Vagina (tissue), 2 donors: ENCODE measurements at places on chromosomes 4 and X. TPM values are rescaled to one million over a fixed set of nuclear protein-coding genes. Genes with fewer than 3 reads are reported as not detected.

FAM9B gene
- not detected for total RNA-seq

PDCL2 gene
- not detected for total RNA-seq

DCAF8L2 gene
- not detected for total RNA-seq

CPZ gene
- total RNA-seq, result 26.3 TPM

RBMXL3 gene
- total RNA-seq, result not detected

DNA sequence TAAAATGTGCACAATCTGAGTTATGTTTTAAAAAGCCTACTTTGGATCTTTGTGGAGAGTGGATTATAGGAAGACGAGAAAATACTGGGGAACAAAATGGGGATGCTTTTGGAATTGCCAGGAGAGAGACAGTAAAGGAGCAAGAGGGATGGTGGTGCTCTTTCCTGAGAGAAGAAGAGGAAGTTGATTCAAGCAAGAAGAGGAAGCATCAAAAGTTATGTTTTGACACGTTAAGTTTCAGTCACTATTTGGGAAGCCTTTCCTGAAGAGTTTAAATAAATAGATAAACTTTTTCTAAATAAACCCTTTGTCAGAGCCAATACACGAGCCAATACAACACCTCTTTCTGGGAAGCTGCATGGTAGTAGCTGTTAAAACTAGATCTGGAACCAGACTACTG lies 394.1 kb downstream of the GALNTL6 start:
- no peak overlapping the region for H3K27ac ChIP-seq
- no peak overlapping the region for H3K4me3 ChIP-seq
- no peaks in the 10 kb centered on the region for H3K27me3 ChIP-seq
- DNase-seq, result no peak
- H3K4me1 ChIP-seq, result no peaks in the 10 kb centered on the region

DNA sequence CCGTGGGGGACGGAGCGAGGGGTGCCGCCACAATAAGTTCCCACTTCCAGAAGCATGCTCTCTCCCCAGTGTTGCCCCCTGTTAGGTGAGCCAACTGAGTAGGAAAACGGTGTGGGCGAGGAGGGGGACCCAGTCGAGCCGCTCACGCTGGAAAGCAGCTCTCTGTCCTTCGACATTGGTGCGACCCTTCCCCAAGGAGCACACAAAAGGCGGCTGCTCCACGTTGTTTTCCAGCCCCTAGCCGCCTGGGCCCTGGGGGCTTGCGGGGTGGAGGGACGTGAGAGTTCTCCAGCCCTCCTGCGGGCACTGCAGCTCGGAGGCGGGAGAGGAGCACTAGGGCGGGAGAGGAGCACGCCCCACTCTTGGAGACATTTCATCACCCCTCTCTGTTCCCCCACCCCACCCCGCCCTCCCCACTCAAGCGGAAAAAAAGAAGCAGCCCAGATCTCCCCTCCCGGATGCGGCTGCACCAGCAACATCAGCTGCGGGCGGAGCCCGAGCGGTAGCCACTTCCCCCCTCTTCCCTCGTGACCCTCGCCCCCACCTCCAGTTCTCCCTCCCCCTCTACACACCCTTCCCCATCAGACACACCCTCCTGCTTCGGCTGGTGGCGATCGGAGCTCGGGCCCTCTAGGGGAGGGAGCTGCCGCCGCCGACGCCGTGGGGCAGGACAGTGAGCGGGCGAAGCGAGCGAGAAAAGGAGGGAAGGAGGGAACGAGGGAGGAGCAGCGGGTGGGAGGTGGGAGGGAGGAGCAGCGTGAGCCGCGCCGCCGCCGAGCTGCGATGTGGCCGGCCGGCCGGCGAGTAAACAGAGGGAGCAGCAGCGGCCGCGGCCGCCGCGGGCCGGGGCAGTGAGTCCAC lies at the start of gene DOCK11:
Gene DOCK11 (plus strand): TSS at position 755 of the 861 bp plus-strand sequence. CDS start 157 bp downstream, outside the sequence.
- H3K27ac ChIP-seq, result peak within 1 kb of the TSS; percentile 89
- no peaks in the 10 kb centered on the region for H3K36me3 ChIP-seq
- H3K27me3 ChIP-seq, result no peaks in the 10 kb centered on the region
- peak; percentile 92 for DNase-seq
- H3K4me3 ChIP-seq, result peak within 1 kb of the TSS; percentile 66
- no peaks in the 10 kb centered on the region for H3K4me1 ChIP-seq

- H3K4me1 ChIP-seq, result no peaks in the 10 kb centered on the region
- no peak overlapping the region for H3K4me3 ChIP-seq
- DNase-seq, result no peak
These were observed 97.3 kb downstream of the UGT2B28 start for GRCh38 chr4:69377562-69377961.

DNA sequence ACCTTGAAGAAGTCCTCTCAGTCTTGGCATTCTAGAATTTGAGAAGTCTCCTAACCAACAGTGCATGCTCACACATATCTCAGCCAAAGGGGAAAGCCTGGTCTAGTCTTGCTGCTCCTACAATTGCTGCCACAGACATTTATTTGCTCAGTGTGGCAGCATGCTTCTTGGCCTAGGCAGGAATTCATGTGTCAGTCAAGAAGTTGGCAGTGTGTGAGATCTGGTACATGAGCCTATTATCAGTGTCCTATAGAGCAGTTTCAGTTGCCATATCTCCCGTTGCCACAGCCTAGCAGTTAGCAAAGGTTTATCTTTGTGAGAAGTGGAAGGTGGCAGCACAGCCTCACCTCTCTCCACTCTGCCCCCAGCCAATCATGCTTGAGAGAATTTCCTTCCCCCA lies 176.9 kb upstream of the ARHGEF9 start:
- H3K27ac ChIP-seq, result no peak overlapping the region
- H3K36me3 ChIP-seq, result no peaks in the 10 kb centered on the region
- H3K27me3 ChIP-seq, result no peaks in the 10 kb centered on the region

DNA sequence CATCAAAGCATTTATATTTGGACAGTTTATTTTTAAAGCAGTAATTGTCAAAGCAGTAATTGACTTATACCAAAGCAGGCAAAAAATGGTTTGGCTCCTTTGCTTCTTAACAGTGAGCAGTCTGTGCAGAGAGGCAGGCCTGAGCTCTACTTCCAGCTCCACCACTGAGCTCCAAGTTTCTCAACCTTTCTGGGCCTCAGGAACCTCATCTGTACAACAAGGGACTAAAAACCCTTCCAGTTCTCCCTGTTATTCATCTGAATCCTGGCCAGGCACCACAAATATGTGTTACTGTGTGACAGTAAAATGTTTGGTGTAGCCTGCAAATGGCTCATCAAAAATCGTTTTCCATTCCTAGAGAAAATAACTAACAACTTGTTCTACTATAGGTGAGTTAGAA lies 88.7 kb upstream of the TTC29 start:
- H3K27ac ChIP-seq, result no peak overlapping the region
- no peaks in the 10 kb centered on the region for H3K36me3 ChIP-seq
- H3K4me3 ChIP-seq, result no peak overlapping the region

DNA sequence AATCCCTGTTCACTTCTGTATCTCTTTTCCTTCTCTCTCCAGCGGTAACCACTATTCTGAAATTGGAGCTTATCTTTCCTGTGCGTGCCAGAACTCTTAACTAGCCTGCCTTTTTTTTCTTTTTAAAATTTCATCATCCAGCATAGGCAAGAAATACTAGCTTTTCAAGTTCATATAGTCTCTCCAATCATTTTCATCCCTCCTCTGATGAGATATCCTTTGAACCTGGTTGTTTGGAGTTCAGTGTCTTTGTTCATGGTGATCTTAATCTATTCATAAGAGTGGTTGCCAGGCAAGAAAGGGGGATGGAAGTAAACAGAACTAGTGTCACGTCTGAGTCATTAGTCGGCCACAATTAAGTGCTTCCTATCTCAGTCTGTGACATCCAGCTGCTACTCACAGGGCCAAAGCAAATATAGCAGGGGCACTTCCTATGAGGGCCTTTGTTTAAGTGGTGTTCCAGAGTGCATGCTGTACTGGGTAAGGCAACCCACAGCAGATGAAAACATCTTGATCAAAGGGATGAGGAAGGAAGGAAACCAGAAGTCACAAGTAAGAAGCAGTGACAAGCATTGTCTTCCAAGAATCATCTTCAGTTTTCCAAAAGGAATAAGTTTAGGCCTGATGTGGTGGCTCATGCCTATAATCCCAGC lies 56.4 kb upstream of the XIAP start:
- peaks cover 4% of the 10 kb centered on the region for H3K4me1 ChIP-seq
- no peaks in the 10 kb centered on the region for H3K27me3 ChIP-seq
- no peaks in the 10 kb centered on the region for H3K36me3 ChIP-seq
- peak overlapping the region; percentile 40 for H3K27ac ChIP-seq
- H3K4me3 ChIP-seq, result no peak overlapping the region

DNA sequence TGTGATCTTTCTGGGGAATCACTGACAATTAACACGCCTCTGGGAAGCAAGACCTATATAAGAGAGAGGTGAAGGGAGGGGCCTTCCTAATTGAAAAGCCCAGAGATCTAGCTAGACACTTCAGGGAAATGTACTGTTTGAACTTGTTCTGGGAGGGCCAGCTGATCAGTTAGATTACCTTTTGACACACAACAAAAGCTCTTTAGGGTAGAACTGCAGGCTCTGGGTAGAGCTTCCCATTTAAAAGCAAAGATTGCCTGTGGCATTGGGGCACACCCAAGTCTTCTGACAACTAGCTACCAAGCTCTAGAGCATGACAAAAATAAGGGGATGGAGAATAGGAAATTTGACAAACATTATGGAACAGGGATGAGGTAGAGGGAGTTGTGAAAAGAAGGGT lies 26.3 kb downstream of the AREG start:
- H3K36me3 ChIP-seq, result no peaks in the 10 kb centered on the region
- peaks cover 20% of the 10 kb centered on the region for H3K4me1 ChIP-seq
- H3K4me3 ChIP-seq, result no peak overlapping the region
- H3K27ac ChIP-seq, result no peak overlapping the region
- H3K27me3 ChIP-seq, result no peaks in the 10 kb centered on the region
- no peak for DNase-seq

- no peak overlapping the region for H3K27ac ChIP-seq
- no peaks in the 10 kb centered on the region for H3K4me1 ChIP-seq
- no peak for DNase-seq
- H3K4me3 ChIP-seq, result no peak overlapping the region
- H3K36me3 ChIP-seq, result no peaks in the 10 kb centered on the region
These were observed 72.4 kb upstream of the ZCCHC13 start for GRCh38 chrX:74231625-74232024.

- H3K27ac ChIP-seq, result no peak overlapping the region
- peaks cover 7% of the 10 kb centered on the region for H3K4me1 ChIP-seq
- no peaks in the 10 kb centered on the region for H3K27me3 ChIP-seq
- no peak overlapping the region for H3K4me3 ChIP-seq
- DNase-seq, result no peak
These were observed 3.5 kb downstream of the ZAR1 start for GRCh38 chr4:48493452-48494100.

GRCh38 chrX:52923781-52924241 lies 26.7 kb downstream of the FAM156B start:
- H3K27ac ChIP-seq, result no peak overlapping the region
- peaks cover 12% of the 10 kb centered on the region for H3K4me1 ChIP-seq
- no peak overlapping the region for H3K4me3 ChIP-seq
- H3K36me3 ChIP-seq, result no peaks in the 10 kb centered on the region
- no peak for DNase-seq
- H3K27me3 ChIP-seq, result no peaks in the 10 kb centered on the region

GRCh38 chrX:43998374-43998773 lies 25.2 kb upstream of the NDP start:
- no peak overlapping the region for H3K4me3 ChIP-seq
- no peaks in the 10 kb centered on the region for H3K27me3 ChIP-seq
- no peak overlapping the region for H3K27ac ChIP-seq
- no peaks in the 10 kb centered on the region for H3K36me3 ChIP-seq
- no peaks in the 10 kb centered on the region for H3K4me1 ChIP-seq
- no peak for DNase-seq

- no peak overlapping the region for H3K27ac ChIP-seq
- no peak for DNase-seq
- no peaks in the 10 kb centered on the region for H3K36me3 ChIP-seq
- no peak overlapping the region for H3K4me3 ChIP-seq
- H3K27me3 ChIP-seq, result no peaks in the 10 kb centered on the region
These were observed 66.5 kb downstream of the CHIC2 start for GRCh38 chr4:53997898-53998297.
